ENCODE measurements at places on chromosomes 1 and 21. TPM values are rescaled to one million over a fixed set of nuclear protein-coding genes. Genes with fewer than 3 reads are reported as not detected.

DNA sequence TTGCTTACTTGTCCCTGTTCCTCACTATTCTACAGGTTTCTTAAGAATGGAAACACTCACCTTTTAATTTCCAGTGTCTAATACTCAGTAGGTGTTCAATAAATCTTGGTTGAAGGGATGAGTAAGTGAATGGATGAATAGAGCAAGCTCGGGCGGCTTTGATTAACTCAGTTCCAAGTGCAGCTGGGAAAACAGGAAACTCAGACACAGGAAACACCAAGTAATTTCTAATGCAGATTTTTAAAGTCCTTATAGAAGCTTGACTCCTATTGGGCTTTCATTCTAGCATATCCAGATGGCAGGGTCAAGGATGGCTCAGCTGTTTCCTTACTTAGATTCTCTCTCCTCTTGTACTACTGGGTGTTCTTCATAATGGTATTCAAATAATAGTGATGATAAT is 14.0 kb downstream of the CAMK1G start:
- no peak for DNase-seq

DNA sequence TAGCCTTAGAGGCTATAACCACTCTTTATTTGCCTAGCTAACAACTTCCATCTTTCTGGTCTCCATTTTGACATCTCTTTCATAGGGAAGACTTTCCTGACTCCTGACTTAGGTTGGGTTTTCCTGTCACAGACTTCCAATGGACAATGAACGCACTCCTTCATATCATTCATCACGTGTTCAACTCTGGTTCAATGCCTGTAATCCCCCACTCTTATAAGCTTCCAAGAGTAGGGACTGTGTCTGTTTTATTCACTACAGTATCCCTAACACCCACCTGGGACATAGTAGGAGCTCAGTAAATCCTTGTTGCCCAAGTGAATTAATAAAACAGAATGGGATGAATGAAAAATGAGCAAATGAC is 4.6 kb downstream of the SLAMF1 start:
- no peak for DNase-seq

C1orf141 gene
- not detected for total RNA-seq

PSEN2 gene
- total RNA-seq = 40.1 TPM

GRCh38 chr1:57678138-57678537 is 254.3 kb upstream of the DAB1 start:
- DNase-seq = no peak

JTB gene
- 106 TPM for total RNA-seq

DNA sequence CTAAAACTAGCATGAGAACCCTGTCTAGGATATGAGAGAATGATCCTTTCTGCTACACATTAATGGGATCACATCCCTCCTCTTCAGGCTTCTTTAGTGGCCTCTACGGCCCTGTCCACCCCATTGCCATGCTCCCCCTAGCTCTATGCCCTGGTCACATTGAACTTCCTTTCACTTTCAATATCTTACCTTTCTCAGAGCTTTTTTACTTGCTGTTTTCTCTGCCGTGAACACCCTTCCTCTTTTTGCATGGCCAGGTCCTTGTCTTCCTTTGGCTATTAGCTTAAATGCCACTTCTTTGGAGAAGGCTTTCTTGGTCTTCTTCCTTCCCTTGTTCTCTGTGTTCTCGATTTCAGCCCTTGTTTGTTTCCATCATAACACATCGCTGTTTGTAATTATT is 97.4 kb downstream of the GIPC2 start:
- peak; percentile 50 for DNase-seq

DNA sequence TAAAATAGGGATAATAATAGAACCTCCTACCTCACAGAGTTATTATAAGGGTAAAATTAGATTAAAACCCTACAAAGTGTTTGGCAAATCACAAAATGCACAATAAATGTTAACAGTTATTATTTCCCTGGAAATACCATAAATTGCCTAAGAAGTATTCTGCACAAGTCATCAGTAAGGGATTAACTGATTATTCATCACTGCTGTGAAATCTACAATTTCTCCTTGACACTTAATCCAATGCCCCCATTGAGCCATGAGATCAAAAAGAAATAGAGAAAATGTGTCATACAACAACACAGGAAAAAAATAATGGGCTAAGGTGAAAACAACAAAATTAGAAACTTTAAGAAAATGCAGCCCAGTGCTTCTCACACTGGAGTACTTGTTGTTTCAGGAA is 6.7 kb upstream of the SEC16B start:
- DNase-seq = no peak

CADM3 gene
- not detected for total RNA-seq

- DNase-seq = no peak
Measured at GRCh38 chr1:5751833-5752745, 240.1 kb downstream of the NPHP4 start.

DNA sequence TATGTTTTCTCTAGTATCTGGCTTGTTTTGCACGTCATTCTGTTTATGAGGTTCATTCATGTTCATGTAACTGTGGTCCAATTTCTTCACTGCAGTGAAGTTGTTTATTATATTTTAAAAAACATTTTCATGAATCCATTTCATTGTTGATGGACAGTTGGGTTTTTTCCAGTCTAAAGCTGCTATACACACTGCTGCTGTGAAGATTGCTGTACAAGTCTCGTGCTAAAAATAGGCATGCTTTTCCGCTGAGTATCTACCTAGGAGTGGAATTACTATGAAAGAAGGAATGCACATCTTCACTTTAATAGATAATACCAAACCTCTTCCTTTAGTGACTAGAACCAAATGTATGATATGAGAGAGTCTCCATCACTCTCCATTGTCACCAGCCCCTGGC is 49.0 kb upstream of the ETS2 start:
- DNase-seq = no peak

TFB2M gene
- 10.5 TPM for total RNA-seq

GRCh38 chr1:111988743-111989453 is 570 bp downstream of the KCND3 start:
- DNase-seq = no peak

DNA sequence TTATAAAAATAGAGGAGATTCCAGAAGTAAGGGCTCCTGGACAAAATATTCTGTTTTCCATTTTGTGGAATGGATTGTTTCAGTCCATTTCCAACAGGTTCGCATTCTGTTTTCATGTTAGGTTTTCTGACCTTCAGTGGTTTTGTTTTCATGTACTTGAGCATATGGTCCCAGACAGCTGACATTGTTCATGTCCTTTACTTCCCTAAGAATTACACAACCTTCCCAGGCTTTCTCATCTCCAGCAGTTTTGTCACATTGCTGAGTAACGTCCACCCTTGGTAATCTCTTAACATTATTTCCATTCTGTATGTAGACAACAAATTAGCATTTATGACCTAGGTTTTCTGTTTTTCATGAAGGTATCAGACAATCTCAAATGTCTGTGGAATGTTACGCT is 21.0 kb upstream of the ERRFI1 start:
- no peak for DNase-seq

DNA sequence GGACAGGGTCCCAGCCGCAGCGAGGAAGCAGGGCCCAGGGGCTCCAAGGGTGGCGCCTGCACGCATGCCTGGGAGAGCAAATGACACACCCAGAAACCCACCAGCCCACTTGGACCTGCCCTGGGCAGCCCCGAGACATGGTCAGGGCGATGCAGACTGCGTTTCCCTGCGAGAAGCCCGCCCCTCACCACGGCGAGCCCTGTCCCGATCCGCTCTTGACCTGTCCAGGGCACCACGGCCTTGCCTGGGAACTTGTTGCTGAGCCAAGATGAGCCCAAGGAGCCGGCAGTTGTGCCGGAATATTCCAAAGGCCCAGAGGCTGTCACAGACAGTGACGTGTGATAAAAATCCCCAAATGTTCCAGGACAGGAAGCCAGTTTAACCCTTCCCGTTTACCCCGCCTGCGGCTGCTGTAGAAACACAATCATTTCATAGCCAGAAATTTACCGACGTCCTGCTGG is 78.1 kb downstream of the SIK1 start:
- DNase-seq = no peak

DNA sequence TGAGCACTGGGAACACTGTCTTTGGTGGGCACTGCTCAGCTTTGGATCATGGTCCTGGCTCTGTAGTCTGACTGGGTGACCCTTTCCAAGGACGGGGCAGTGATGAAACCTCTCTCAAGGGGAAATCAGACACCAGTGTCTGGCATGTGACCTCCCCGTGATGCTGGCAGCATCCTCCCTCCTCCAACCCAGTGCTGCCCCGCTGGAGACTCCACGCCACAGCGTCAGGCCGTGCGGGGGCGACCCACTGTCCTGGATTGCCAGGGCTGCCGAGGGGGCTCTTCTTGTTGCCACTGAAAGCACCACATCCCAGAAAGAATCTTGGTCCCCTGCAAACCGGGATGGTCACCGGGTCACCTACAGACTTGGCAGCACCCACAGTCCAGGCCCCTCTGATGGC is 146.4 kb upstream of the ARHGEF16 start:
- DNase-seq = no peak

- DNase-seq = peak; percentile 63
Measured at GRCh38 chr1:246597340-246597739, 31.1 kb downstream of the CNST start.

SELE gene
- total RNA-seq = under 0.01 TPM

GRCh38 chr1:76136894-76137293 is 62.3 kb downstream of the ST6GALNAC3 start:
- DNase-seq = no peak

DNA sequence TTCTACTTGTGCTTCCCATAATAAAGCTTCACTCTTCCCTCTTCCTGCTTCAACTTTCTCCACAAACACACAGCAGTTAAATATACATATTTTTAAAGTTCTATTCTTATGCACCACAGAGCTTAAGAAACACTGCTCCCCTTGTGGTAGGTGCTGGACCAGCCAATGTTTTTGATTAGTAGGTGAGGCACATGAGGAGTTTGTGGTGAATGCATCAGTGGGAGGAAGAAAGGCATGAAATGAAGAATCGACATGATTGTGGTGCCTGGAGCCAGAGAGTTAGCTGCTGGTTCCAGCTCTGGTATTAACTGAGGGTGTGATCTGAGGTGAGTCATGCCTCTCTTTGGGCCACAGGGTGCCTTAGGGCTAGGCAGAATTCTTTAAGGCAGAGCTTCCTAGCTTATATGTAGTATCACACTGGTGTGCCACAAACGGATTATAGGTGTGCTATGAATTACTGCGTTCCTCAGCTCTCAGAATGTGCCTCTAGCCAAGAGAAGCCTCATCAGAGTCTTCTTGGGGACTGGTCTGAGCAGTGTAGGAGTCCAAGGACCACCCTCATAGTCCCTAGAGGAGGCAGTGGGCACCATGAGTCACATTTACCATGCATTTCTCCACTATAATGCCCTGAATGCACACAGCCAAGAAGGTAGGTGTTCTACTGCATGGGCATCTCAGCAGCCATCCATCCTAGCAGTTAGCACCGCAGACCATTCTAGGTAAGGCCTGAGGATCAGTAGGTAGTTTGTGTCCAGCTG is 97.4 kb upstream of the SGIP1 start:
- DNase-seq = peak; percentile 43

PDPN gene
- total RNA-seq = not detected

GRCh38 chr21:34928637-34929036 is 120.5 kb downstream of the RUNX1 start:
- DNase-seq = no peak

LRRC71 gene
- total RNA-seq = not detected

DNA sequence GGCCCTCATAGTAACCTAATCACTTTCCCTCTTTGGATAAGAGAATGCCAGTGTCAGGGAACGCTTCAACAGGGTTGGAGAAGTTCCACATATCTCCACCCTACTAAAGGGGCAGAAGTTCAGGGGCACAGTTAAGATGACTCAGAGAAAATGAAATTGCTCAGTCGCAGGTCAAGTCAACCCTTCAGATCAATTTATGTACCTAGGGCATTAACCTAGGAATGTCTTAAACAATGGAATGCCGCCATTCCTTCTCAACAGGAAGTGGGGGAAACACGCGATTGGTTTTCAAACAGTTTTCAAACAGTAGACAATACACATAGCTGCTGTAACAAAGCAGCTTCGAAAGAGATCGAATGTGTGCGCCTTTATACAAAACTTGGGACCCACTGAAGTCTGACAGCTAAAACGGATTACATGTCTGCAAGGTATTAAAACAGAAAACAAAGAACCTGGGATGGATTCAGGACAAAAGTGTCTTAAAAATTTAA is 897 bp downstream of the SLC25A24 start:
- DNase-seq = peak; percentile 26

DNA sequence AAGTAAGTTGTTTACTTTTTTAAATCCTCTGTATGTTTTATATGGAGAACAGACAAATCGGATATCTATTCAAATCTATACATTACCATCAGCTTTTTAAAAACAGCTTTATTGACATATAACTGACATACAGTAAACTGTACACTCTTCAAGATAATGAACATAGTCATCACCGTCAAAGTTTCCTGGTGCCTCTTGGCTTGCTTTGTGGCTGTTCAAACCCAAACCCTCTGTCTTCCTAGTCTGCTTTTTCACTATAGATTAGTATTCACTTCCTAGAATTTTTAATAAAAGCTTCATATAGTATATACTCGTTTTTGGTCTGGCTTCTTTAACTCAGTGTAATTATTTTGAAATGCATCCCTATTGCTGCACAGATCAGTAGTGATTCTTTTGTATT is 56.4 kb upstream of the TPTE start:
- DNase-seq = no peak

- DNase-seq = peak; percentile 19
Measured at GRCh38 chr1:41432481-41433280, 51.8 kb downstream of the EDN2 start.

MYOM3 gene
- not detected for total RNA-seq

DNA sequence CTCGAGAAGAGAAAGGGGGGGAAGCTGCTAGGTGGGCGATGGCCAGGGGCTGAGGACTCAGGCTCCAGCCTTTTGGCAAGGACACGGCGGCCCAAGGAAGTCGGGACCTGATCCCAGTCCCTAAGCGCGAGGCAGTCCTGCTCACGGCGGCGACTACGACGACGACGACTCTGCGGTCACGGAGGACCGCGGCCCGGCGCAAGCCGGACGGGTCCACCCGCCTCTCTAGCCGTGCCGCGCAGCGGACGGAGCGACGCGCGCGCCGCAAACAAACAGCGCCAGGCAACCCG is 401 bp downstream of the WNT9A start:
- no peak for DNase-seq

RGS8 gene
- under 0.01 TPM for total RNA-seq

- DNase-seq = no peak
Measured at GRCh38 chr1:24027838-24028468, 47.8 kb upstream of the SRSF10 start.

TNN gene
- not detected for total RNA-seq

- DNase-seq = no peak
Measured at GRCh38 chr1:231295938-231296337, 41.7 kb downstream of the EXOC8 start.

DNA sequence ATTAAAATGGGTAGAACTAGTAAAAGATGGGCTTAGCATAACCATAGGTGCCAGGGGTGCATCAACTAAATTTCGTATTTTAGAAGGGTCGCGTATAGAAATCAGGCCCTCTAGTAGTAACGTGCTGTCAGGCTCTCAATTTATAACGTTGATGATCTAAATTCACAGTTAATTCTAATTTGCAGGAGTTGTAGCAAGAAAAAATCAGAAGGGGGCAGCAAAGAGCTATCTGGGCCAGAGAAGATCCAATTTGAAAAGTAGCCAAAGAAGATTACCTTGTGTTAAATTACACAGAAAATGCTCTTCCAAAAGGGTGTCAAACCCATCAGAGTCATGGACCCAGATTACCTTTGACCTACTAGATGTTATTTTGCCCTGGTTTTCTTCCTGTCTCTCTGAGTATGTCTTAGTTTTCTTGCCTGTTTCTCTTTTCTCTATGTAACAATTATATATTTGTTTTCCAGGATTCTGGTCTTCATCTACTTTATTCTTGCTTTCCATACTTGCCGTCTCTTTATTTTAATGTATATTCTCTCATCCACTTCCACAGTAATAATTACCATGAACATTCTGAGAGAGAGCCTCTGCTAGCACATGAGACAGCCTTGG is 1030.9 kb downstream of the AMY1C start:
- DNase-seq = no peak

- DNase-seq = peak; percentile 75
Measured at GRCh38 chr1:21175324-21175669, 1.4 kb downstream of the EIF4G3 start.

Data from hematopoietic multipotent progenitor cell (in vitro differentiated cells).